ENCODE measurements at places on chromosomes 4 and X.

- DNase-seq, result no peak
Observed at GRCh38 chr4:184647266-184648053, 1.8 kb downstream of the CASP3 start.

DNA sequence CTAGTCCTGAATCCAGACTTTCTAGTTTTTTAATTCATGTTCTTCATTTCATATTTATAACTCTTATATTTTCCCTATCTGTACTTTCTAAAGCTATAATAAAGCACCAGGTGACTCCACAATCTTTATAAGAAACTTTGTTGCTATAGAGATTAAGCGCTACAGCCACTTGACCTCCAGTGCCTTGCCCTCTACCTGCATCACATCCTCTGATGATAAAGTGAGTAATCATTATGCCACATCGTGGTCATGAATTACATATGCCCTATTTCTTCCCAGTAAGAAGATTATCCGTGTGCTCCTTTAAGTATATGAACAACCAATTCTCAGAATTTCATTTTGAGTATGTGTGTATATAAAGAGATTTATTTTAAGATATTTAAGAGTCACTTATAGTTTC is 6.8 kb upstream of the DYNLT3 start:
- DNase-seq, result no peak

DNA sequence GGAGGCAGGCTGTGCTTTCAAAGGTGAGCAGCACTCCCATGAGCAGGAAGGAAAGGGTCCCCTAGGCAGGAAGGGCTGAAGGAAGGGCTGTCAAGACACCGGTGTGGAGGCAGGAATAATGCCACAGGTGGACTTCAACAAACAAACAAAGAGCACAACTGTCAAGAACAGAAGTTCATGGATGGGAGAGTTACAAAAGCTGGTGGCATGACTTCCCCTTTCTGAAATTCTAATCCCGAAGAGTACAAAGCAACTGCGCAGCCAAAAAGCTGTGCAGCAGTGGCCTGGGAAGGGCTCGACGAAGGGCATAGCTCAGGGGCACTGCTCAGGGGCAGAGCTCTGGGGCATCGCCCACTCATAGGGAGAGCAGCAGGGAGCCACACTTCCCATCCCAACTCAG is 582.3 kb upstream of the DIPK2B start:
- no peak for DNase-seq

GRCh38 chr4:96407225-96407624 is 567.3 kb downstream of the PDHA2 start:
- no peak for DNase-seq

DNA sequence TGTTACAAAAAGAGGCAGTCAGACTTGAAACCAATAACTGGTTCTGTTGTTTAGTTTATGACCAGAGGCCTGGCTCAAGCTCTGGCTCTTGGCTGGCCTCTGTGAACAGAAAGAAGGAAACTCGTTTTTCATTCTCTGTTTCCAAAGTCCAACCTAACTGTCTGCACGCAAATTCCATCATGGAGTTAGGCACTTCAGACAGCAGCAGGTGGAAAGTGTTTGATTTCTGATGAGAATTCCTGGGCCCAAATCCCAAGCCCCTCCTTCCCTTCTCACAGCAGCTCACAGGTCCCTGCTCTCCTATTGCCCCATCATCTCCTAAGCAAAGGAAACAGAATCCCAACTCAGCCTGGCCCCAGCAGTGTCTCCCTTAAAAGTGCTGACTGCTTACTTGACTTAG is 42.8 kb upstream of the FGF16 start:
- no peak for DNase-seq

DNA sequence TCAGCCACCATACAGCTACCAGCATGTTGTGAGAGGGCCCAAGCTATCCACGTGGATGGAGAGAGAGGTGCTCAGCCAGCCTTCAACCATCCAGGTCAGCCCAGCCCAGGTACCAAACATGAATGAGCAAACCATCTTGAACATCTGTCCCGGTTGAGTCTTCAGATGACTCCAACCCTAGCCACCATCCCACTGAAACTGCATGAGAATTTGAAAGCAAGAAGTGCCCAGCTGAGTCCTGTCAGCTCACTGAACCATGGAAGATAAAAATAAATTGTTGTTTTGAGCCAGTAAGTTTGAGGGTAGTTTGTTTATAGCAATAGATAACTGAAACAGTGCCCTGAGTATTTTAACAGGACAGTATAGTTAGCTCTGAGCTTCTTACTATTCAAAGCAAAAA is 7.3 kb upstream of the SEL1L3 start:
- DNase-seq, result no peak

DNA sequence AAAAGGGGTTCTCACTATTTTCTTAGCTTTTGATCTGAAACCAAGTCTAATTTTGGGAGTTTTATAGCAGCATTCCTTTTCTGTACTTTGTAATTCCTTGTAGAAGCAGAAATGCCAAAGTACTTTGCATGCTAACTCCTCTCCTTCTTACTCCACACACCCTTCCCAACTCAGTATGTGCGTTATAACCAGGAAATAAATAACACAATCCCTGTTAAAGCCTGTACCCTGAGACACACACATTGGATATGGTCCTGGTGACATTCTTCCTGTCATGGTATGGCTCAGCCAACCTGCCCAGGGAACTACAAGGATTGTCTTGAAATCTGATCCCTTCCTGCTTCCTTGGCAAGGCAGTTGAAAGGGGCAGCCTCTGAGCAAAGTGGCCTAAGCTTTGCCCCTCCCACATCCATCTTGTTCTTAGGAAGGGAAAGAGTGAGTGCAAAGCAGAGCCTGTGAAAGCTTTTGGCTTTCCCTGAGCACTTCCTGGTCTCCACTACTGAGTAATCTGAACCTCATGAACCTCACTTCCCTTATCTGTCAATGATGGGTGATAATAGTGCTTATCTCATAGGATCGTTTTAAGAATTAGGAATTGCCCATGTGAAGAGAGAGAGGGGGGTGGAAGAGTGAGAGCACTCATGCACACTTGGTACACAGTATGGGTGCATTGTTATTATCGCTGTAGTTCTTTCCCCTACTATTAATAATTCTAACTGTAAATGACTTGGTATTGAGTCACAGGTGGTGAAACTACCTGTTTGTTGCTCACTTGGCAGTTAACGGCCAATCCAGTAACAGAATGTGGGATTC is 109.3 kb downstream of the AFF2 start:
- DNase-seq, result no peak

- DNase-seq, result no peak
Observed at GRCh38 chr4:8009097-8009496, 69.4 kb upstream of the AFAP1 start.

- no peak for DNase-seq
Observed at GRCh38 chr4:176872461-176872860, 79.7 kb upstream of the VEGFC start.

DNA sequence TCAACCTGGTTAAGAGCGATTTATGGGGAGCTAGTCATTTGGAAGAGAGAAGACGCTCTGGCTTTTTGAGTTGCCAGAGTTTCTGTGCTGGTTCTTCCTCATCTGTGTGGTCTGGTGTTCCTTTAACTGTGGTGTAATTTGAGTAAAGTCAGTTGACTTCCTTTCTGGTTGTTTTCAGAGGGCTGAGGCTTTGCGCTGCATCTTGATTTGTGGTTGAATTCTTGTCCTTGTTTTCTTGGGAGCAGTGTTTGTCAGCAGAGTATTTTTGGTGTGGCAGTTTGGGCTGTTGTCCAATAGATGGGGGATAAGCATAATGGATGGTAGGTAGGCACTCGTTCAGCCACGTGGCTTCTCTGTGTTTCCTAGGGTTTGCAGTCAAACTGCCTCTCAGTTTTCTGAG is 2143.2 kb upstream of the TENM3 start:
- no peak for DNase-seq

DNA sequence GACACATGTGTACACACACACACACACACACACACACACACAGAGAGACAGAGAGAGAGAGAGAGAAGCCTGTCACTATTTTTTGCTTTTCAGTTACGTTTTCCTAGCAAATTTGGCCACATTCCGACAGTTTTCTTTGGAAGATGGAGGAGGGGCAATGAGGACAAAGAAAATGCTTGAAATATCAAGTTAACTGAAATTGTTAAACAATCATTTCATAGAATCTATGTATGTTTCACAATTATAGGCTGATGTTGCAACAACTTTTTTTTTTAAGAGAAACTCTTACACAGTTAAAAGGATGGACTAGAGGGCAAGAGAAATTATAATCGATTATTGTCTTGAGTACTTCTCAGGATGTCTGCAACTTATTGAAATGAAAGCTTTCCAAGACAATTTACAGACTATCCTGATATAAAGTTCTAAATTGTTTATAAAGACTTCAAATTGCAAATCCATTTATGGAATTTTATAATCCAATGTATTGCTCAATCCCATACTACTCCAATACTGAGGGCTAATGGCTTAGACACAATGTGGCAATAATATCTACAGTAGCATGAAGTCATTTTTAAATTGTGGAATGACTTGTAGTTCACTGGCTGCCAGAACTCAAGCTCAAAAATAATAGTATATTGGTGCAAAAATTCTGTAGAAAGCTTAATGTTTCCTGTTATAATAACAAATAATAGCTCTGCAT is 647.0 kb upstream of the PCDH7 start:
- peak; percentile 1 for DNase-seq

GRCh38 chr4:7705062-7705461 is 234.6 kb downstream of the AFAP1 start:
- DNase-seq, result no peak

DNA sequence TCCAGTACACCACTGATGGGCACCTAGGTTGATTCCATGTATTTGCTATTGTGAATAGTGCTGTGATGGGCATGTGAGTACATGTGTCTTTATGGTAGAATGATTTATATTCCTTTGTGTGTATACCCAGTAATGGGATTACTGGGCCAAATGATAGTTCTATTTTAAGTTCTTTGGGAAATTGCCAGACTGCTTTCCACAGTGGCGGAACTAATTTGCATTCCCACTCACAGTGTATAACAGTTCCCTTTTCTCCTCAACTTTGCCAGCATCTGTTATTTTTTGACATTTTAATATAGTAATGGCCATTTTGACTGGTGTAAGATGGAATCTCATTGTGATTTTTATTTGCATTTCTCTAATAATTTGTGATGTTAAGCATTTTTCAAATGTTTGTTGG is 25.9 kb downstream of the CC2D2A start:
- no peak for DNase-seq

DNA sequence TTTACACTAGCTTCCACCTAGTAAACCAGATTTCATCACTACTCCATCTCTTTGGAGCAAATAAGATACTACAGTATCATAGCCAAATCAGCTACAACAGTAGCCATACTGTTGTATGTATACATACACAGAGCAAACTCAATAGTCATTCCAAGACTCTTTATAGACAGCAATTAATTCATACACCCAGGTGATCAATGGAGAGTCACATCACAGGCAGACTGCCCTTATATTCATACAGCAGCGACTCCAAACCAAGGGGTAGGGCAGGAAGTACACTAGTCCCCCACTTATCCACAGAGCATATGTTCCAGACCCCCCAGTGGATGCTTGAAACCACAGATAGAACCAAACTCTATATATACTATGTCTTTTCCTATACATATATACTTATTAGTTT is 76.6 kb downstream of the FBXW7 start:
- DNase-seq, result no peak

DNA sequence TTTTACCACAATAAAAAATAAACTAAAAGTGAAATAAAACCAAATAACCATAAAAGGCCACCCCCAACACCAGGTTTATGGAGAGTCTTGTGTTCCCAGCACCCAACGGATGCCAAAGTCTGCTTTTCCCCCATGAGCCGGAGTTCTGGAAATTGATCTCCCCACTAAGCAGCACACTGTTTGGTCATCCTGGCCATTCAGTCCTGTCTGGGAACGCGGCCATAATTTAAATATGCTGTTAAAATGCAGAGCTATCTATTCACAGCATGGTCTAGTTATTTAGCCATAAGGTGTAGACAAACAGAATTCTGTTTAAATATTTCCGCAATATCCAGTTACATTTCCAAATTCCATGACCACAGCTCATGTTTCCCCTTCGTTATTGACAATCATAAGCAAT is 129.6 kb upstream of the TBL1X start:
- DNase-seq, result no peak

DNA sequence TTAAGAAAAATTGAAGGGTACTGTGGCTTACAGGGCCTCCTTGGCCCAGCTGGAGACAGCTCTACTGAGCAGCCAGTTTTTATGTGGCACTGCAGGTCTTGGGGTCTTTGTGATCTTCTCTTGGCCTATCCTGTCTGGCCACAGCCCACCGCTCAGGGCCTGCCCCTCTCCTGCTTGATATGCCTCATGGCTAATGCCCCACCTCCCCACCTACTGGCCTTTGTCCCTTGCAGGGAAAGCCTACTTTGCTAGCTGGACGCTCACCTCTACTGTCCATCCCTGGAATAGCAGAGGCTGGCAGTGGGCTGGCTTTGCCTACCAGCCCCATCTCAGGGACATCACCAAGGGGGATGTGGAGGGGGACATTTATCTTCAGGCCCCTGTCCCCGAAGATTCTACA is 134.1 kb downstream of the PJA1 start:
- DNase-seq, result no peak

GRCh38 chr4:56164907-56165306 is 216.2 kb downstream of the CEP135 start:
- no peak for DNase-seq

- DNase-seq, result no peak
Observed at GRCh38 chr4:47719576-47719975, 118.3 kb downstream of the CORIN start.

DNA sequence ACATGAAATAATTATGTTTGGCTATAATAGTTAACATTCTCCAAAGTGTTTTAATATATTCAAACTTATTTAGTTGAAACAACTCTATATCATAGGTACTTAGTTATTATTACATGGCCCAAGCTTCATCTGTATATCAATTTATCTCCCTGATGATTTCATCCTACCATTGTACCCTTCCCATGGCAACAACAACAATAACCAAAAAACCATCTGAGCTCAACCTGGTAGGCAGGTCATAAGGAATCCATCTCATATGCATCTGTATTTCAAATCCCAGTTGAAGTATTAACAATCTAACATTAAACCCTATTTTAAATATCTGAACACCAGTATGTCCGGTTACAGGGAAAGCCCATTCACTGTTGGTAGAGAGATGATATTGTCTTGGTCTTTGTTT is 33.1 kb upstream of the SLC7A11 start:
- no peak for DNase-seq

DNA sequence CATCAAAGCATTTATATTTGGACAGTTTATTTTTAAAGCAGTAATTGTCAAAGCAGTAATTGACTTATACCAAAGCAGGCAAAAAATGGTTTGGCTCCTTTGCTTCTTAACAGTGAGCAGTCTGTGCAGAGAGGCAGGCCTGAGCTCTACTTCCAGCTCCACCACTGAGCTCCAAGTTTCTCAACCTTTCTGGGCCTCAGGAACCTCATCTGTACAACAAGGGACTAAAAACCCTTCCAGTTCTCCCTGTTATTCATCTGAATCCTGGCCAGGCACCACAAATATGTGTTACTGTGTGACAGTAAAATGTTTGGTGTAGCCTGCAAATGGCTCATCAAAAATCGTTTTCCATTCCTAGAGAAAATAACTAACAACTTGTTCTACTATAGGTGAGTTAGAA is 88.7 kb upstream of the TTC29 start:
- DNase-seq, result no peak

- DNase-seq, result no peak
Observed at GRCh38 chrX:149497626-149498025, 7.5 kb downstream of the IDS start.

GRCh38 chrX:112768563-112768962 is 72.1 kb downstream of the AMOT start:
- no peak for DNase-seq
